Activated naive CD8-positive, alpha-beta T cell treated with anti-CD3 and anti-CD28 coated beads, Interleukin-2, amount 50 U/mL, for 24 hours (primary cell): ENCODE measurements at places on chromosomes 5 and 9.

GRCh38 chr9:106019039-106019680 lies 324.8 kb downstream of the TMEM38B start:
- DNase-seq: no peak

DNA sequence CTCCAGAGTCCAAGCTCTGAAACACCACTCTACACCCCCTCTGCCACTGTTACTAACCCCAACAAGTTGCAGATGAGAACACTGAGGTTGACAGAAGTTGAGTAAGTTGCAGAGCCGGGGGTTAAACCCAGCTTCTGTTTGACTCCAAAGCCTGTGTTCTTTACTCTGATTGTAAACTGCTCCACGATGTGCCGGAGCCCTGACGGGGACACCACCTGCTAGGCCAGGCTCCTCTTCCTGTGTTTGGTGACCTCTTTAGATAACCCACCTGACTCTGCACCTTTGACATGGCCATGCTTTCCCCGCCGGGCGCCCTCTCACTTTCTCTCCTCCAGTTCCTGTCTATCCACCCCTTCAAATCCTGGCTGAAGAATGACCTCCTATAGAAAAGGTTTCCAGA lies 96.7 kb downstream of the PAX5 start:
- no peak for DNase-seq

- no peak for DNase-seq
Measured at GRCh38 chr5:38316544-38317224, 58.3 kb downstream of the EGFLAM start.

DNA sequence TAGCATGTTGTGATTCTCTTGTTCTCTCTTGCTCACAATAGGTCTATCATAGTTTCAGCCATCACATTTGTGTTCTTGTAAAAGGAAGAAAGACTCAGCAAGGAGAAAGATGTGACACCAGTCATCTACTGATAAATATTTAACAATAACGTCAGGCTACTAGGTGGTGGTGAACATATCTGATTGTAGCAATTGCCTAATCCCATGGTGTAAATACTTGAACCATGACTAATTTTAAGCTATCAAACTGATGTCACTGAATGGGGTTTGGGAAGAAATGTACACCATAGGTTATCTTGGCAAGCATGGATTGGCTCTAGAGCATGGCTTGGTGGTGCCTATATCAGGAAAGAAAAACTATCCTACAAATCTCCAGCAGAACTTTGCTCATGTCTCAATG lies 16.6 kb downstream of the DMRTA1 start:
- DNase-seq: no peak

DNA sequence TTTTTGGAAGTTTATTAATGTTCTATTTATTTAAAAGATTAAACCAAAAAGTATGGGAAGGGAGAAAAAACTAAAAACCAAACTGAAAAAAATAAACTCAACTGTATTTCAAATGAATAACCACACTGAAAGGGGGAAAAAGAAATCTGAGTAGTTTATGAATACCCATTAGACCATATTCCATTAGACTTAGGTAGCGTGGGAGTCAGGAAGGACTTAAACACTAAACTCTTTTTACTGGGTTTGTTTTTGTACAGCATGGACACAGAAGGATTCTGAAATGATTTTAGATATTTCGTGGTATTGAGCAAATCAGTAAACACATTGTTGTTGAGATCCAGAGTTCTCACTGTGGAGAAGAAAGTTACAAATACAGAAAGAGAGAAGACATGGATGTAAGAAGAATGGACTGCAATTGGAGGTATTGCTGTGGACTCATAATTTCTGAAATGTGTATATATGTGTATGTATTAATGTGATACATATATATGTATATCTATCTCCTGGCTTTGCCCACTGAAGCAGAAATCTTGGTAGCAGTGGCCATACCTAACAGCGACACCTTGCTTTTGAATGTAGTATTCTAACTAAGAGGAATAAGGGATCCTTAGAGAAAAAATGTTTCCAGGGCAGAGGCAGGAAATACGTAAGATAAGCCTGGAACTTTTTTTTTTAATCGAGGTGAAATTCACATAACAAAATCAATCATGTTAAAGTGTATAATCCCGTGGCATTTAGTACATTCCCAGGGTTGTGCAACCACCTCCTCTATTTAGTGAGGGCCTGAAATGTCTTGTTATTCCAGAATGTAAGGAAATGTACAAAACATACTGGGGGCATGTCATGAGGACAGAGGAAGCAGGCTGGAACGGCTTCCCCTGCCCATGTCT lies 228.8 kb downstream of the SMARCA2 start:
- DNase-seq: no peak

DNA sequence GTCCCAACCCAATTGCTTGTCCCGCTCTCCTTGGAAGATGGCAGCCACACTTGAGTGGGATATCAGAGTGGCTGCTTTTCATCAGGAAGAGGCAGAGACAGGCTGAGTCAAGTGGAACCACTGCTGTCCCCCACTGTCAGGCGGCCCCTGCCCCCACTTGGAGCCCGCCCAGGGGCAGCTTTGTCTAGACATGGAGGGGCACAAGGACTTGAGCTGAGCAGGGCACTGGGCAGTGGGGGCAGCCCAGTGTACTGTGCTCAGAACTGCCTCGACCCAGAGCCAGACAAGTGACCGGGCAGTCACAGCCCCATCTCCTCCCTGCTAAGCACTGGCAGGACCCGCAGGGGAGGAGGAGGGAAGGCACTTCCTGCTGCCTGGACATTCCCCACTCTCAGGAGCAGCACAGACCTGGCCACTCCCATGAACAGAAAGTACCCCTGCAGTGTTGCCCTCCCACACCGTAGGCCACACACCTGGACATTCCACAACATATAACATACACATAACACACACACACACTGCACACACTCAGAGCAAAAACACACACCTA lies 91.0 kb downstream of the MRPL36 start:
- DNase-seq: no peak

- DNase-seq: no peak
Measured at GRCh38 chr9:92159058-92159457, 43.8 kb upstream of the SPTLC1 start.

DNA sequence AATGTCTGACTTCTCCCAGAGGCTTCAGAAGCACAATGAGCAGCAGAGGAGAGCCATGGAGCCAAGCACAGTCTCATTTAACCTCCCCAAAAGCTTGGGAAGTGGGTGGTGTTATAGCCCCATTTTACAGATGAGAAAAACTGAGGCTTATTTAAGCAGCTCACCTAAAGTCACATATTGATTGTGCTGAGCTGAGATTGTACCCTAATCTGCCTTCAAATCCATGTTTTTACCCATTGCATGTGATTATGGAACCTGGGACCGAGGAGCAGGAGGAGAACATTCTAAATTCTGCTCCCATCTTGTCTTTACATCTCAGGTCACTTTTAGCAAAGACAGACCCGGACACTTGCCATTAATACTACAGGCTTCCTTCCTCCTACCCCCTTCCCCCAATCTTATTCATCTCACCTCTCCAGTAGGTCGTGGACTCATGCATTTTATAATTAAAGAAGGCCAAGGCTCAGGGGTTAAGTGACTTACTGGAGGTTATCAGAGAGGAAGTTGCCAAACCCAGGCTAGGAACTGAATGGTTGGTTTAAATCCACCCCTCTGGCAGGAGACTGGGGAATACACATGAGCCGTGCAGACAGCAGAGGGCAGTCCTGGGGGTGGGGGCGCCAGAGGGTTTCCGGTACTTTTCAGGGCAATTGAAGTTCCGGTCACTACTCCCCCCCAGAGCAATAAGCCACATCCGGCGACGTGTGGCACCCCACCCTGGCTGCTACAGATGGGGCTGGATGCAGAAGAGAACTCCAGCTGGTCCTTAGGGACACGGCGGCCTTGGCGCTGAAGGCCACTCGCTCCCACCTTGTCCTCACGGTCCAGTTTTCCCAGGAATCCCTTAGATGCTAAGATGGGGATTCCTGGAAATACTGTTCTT lies 51.0 kb upstream of the IL17B start:
- DNase-seq: no peak

- DNase-seq: no peak
Measured at GRCh38 chr9:26181836-26182235, 503.6 kb upstream of the TUSC1 start.

GRCh38 chr9:120935383-120935857 lies 8.8 kb upstream of the TRAF1 start:
- DNase-seq: no peak

DNA sequence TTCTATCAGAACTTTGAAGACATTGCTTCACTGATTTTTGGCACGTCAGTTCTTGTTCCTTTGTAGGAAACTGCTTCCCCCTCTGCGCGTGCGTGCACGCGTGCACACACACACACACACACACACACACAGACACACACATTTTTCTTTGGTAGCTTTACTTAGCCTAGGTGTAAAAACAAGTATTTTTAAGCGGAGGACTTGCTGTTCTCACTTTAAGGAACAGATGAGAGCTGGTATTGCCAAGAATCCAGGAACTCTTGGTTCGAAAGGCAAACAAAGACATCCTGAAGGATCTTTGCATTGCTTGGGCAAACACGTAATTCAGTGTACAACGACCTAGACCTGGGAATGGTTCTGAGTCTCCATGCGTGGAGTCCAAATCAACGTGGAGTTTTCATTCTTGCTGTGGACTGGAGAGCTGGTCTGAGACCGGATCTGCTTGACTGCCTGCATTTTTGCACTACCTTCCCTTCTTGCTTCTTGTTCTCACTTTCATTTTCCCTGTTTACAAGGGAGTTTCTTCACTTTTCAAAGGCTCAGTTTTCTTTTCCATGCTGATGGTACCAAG lies 8.2 kb downstream of the TMEM268 start:
- DNase-seq: no peak

DNA sequence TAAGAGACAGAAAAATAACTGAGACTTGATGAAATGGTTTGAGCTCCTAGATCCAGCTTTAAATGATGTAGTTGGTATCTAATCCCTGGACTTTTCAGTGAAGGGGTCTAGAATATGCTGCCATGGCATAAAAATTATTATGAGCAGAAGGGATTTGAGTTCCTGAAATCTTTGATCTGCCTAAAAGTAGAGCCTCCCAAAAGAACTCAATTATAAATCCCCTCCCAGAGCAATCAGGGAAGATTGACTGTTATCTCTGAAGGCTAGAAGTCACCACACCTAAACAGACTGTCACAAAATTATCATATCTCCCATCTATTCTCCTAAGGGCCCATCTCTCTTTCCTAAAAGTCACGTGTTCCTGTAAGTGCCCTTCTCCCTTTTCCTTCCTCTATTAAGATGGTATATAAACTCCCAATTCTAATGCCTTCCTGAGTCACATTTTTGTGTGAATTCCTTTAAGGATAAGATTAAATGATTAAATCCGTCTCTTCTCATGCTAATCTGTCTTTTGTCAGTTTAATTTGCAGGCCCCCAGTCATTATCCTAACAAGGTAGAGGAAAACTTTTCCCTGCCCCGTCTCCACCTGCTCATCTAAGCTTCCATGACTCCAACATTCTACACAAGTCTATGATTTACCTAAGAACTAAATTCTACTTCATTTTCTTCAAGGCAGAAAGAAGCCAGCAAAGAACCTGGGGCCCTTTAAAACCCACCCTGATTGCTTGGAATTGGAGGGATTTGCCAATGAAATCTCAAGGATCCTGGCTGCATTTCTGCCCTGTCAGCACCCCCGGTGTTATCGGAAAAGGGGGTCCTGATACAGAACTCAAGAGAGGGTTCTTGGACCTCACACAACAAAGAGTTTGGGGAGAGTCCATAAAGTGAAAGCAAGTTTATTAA lies 47.1 kb upstream of the PWWP2A start:
- no peak for DNase-seq

DNA sequence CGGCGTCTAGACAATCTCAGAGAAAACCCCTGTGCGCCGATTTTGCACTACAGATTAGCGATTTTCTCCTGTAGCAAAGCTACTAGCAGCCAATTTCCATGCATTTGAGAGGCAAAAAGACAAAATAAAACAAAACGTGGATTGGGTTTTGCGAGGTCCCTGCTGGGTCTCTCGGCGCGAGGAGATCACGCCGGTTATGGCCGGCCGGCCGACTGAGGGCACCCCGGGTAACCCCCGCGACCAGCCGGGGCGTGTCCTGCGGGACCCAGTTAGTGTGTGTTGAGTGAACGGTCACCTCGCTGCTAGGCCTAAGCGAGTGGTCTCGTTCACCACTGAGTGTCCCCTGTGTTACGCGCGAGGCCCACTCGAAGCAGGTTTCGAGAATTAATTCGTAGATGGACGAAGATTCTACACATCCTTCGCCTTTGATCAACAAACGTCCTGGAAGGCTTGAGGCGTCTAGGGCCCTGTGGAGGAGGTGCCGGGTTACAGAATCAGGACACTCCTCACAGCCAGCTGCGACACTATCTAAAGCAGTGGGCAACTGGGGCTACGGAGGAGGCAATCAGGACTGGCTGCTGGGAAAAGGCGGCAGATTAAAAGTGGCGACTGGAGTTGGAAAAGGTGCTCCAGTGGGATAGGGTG lies 764 bp upstream of the VDAC1 start:
- peak; percentile 52 for DNase-seq

DNA sequence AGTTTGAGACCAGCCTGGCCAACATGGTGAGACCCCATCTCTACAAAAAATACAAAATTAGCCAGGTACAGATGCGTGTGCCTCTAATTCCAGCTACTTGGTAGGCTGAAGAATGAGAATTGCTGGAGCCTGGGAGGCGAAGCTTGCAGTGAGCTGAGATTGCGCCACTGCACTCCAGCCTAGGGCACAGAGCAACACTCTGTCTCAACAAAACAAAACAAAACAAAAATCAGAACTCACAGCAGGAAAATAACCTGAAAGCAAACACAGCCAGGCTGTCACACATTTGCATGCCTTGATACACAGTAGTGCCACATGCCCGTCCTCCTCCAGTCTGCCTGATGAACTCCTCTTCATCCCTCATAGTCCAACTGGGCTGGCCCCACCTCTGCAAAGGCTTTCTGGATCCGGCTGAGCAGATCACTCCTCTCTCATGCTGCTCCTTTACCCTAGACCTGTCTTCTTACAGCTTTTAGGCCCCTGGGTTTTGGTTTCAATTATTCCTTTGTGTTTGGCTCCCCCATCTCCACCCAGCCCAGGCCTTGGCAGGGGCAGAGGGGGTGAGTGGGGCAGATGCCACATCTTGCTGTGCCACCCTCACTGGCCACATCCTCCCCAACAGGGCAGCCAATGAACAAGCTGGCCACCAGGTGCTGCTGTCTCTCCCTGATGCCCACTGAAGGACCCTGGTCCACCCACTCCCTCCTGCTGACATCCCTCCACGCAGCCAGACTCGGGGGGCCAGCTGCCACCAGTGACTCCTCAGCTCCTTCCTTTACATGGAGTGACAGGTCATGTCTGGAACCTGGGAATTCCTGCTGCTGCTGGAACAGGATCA lies 62.0 kb upstream of the GGTA1 start:
- no peak for DNase-seq

DNA sequence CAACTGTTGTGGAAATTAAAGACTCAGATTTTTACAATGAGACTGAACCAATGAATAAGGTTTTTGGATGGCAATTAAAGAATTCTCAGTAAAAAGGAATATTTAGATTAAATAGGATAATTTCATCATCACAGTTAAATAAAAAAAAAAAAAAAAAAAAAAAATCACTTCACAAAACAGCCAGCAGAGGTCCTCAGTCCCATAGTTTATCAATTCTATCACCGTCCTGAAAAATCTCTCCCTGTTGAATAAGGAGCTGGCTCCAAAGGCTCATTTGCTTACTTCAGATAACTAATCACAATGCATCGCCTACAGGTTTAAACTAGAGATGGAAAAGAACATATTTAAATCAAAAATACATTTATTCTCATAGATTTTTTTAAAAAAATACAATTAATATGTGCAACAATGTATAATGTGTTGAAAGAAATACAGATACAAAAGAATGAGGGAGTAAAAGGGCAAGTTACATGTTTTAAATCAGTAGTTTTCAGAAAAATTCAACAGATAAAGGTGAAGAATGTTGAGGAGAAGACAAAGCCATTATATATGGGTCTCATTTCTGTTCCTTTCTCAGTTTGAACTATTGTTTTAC lies 175.8 kb upstream of the CHD1 start:
- DNase-seq: no peak
